ENCODE measurements at places on chromosomes 11 and 22.

DNA sequence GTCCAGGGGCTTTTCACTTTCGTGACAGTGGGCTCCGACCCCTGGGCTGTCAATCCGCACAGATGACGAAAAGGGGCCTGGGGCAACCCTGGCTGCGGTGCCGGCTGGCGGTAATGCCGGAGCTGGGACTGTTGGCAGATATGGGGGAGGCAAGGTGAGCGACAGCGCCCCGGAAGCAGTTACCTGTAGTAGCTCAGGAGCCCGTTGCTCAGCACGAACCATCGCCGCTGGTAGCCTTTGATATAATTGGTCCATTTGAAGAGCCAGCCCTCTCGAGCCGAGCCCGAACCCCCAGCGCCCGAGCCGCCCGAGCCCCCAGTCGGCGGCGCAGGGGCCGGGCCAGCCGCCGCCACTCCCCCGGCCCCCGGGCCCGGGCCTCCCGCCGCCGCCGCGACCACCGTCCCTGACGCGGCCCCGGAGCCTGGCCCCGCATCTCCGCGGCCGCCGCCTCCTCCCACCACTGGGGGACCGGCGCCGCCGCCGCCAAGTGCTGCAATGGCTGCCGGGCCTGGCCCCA is 396 bp downstream of the OSBP start:
- peak; percentile 76 for DNase-seq

DNA sequence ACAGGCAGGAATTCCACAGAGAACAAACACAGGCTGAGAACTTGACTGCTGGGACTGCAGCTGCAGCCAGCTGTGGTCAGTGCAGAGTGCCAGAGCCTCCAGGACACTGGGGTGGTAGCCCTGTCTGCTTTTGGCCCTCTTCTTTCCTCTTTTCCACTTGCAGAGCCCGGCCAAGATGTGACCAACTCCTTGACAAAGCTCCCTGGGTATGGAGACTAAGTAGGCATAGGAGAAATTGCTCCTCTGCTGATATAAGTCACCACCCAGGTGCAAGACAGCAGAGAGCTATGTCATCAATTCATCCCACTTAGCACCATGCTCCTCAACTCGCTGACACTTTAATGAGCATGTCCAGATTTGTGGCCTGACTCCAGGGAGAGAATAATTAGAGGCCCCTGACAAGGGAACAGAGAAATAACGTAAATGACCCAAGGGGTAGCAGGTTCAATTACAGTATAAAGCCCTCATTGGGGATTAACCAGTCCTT is 369.4 kb upstream of the B3GAT1 start:
- no peak for DNase-seq

- DNase-seq, result no peak
These were observed 657 bp downstream of the CWC15 start for GRCh38 chr11:94972700-94973098.

DNA sequence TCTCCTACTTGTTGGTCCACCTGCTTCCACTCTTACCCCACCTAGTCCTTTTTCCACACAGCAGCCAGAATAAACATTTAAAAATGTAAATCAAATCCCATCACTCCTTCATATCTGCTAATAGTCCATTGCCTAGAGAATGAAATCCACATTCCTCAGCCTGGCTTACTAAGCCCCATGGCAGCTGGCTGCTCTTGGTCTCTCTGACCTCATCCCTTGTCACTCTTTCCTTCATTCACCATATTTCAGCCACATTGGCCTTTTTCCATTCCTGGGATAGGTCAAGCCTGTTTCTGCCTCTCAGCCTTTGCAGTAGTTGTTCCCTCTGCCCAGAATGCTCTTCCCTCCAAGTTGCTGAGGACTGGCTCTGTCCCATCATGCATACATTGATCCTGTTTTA is 512.8 kb downstream of the INSC start:
- no peak for DNase-seq

DNA sequence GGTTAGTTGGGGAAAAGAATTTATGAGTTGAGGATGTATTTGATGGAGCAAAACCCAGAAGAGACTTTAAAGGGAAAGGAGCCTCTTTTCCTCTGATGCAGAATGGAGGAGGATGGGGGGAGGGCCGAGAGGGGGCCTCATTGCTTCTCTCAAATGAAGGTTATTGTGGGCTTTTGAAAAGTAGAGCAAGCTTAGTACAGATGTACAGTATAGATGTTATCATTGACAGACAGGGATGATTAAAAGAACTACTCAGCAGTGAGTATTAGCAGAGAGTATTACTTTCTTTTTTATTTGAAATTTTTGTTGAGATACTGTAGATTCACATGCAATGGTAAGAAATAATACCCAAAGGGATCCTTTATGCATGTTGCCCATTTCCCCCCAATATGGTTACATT is 98.1 kb downstream of the TEAD1 start:
- DNase-seq, result no peak

DNA sequence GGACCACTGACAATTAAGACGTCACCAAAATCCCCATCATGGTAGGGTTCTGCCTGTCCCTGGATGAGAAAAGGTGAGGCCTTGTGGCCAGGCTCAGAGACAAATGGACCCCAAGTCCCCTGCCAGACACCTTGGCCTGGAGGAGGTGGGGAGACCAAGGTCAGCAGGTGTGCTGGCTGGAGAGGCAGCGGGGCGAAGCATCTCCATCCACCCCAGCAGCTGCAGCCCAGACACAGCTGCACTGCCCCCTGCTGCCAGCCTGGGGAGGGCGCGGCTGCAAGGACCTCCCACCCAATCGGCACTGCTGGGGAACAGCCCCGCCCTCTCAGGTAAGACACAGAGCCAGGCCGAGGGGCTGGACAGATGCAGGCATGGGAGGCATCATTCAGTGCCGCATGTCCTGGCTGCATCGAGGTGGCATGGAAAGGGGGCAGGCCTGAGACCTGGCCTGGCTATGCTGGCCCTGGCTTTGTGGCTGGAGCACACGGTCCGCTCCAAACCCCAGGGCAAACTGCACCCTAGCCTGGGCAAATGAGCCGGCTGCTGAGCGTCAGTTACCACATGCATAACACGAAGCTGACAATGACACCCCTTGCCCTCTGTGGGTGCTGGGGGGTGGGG is 12.2 kb upstream of the MFNG start:
- DNase-seq, result peak; percentile 68

GRCh38 chr11:61442616-61443015 is 12.7 kb downstream of the SDHAF2 start:
- DNase-seq, result no peak

DNA sequence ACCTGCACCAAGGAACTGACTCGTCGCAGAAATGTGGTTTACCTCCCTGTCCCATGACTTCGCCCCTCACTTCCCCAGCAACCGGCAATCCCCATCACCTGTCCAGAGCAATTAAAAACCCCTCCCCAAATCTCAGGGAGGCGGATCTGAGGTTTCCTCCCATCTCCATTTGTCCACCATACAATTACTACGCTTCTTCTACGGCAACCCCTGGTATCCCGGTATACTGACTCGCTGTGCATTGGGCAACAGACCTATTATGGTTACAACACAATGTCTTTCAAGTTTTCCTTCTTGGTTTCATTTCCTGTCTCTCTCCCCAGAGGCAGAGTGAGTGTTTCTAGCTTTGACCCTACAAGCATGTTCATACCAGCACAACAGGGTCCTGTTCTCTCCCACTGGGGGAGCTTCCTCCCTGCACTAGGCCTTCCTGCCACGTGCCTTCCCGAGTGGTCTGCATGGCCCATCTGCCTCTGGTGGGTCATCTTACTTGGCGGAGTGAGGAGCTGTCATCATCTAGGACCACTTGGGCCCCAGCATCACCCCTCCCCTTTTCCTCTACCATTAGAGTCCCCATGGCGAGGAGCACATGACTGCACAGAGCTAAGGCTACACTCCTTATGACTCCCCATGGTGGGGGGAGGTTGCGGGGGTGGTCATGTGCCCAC is 30.3 kb upstream of the NAP1L4 start:
- DNase-seq, result no peak

DNA sequence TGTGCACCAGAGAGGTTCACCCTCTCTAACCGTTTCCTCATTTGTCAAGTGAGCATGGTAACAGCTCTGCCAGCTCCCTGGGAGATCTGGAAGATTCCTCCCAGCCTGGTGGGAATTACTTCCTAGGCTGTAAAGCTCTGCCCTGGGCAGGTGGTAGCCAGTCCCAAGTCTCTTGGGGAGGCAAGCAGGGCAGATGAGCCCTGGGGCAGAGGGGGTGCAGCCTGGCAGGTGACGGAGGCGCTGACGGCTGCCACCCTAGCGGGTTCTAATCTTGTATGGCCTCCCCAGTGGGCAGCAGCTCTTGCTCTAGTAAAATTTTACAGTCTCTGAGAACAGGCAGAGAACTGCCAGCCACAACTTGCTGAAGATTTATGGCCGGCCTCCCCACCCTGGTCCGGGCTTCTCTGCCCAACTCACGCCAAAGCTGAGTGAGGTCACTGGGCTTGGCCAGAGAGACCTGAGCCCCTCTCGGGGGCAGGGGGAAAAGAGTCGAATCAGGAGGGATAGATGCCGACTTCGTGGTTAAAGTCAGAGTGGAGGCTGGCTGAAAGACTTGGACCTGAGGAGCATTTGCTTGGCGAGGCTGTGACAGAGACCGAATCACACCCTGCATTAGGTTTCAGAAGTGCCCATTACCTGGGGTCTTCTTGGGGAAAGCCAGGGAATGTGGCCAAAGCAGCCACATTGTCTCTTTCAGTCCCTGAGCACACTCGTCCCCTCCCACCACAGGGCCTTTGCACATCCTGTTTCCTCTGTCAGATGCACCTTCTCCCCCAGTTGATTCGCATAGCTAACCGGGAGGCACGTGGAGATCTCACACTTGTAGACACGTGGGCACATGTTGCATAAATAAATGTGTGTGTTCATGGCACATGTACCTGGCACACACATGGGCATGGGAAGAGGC is 188.2 kb downstream of the MN1 start:
- DNase-seq, result no peak

DNA sequence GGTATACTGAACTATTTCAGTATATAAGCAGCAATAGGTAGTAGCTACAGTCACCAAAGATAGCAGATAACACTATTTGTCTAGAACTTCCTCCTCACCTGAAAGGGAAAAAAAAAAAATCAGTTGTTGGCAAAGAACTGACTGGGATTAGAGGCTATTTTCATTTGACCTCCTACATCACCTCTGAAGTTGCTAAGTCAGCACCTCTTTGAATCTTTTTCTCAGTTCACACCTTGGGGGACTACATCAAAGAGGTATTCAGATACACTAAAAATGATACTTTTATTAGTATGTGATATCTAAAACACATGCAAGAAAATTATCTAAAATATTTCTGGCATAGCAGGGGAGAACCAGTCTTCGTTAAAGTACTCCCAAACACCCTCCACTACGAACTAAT is 16.2 kb downstream of the MSANTD2 start:
- DNase-seq, result no peak

DNA sequence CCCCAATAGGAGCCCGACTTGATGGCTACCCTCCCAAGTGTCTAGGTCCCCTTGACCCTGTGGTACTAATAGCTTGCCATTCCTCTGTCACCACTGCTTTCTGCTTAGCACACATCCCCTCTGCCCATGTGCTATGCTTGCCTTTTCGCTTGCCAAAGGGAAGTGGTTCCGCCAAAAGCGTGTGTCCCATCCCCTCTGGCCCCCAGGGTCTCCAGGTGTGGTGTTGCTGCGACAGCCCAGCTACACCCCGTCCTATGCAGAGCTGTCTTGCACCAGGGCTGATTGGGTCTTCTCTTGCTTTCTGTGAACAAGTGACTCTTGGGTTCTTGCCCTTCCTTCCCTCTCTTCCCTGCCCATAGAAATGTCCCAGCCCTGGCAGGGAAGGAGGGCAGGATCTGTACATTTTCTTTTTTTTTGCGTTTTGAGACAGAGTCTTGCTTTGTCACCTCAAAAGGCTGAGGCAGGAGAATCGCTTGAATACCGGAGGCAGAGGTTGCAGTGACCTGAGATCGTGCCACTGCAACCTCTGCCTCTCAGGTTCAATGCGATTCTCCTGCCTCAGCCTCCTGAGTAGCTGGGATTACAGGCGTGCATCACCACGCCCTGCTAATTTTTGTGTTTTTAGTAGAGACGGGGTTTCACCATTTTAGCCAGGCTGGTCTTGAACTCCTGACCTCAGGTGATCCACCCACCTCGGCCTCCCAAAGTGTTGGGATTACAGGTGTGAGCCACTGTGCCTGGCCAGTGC is 3.9 kb downstream of the TANGO2 start:
- no peak for DNase-seq

DNA sequence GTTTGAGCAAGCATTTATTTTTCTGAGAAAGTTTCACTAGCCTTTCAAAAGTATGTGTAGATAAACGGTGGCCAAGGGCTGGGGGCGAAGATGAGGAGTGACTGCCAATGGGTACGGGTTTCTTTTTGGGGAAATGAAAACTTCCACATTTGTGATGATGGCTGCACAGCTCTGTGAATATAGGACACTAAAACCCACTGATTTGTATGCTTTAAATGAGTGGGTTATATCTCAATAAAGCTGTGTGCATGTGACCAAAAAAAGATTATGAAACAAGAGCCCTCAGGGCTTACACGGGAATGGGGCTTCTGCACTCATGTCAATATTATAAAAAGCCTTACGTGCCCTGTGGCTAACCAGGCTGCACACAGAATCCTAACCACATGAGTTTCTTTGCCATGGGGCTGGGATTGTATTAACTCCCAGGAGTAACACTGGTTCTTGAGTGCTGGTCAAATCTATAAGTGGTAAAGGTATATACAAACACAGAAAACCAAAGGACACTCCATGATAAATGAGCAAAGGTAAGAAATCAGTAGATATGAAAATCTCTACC is 31.3 kb downstream of the ABCC8 start:
- DNase-seq, result no peak

DNA sequence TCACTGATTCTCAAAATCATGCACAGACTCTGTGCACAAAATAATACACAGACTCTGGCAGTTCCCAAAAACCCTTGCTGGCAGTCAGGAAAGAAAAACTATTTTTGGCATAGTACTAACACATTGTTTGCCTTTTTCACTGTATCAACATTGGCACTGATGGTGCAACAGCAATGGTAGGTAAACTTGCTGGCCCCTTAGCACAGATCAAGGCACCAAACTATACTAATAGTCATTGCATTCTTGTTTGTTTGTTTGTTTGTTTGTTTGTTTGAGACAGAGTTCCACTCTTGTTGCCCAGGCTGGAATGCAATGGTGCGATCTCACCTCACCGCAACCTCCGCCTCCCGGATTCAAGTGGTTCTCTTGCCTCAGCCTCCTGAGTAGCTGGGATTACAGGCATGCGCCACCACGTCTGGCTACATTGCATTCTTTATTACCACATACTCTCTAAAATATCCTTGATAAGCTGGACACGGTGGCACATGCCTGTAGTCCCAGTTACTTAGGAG is 81.0 kb upstream of the SLC6A5 start:
- DNase-seq, result no peak

DNA sequence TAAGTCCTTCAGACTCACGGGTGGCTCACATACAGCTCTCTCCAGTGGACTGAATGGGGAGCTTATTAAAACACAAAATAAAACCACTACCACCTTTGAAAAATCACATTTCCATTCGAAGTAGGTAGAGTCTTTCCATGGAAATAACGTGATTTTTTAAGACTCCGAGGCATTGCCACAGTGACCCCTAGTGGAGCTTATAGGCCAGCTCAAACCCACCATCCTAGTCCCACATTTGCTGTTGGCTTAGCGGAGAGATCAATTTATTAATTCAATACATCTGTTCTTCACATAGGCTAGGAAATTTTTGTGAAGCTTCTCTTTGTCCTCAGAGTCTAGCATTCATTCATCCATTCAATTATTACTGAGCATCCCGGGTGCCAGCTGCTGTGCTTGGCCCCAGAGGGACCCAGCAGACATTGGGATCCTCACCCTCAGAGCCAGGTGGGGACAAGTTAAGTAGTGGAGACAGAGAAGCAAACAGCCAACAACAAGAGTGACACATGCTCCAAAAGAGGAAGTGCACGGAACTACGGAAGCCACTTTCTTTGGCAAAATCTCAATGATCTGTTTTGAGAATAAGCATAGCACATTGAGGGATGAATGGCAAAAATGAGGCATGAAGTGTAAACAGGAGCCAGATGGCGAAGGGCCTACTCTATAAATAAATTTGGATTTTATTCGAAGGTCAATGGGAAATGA is 10.2 kb upstream of the P4HA3 start:
- no peak for DNase-seq
